ELR (cell line): ENCODE measurements at places on chromosomes 3 and 15.
A peak's percentile ranks its signal among the peaks of the same experiment; 100 is the strongest.

DNA sequence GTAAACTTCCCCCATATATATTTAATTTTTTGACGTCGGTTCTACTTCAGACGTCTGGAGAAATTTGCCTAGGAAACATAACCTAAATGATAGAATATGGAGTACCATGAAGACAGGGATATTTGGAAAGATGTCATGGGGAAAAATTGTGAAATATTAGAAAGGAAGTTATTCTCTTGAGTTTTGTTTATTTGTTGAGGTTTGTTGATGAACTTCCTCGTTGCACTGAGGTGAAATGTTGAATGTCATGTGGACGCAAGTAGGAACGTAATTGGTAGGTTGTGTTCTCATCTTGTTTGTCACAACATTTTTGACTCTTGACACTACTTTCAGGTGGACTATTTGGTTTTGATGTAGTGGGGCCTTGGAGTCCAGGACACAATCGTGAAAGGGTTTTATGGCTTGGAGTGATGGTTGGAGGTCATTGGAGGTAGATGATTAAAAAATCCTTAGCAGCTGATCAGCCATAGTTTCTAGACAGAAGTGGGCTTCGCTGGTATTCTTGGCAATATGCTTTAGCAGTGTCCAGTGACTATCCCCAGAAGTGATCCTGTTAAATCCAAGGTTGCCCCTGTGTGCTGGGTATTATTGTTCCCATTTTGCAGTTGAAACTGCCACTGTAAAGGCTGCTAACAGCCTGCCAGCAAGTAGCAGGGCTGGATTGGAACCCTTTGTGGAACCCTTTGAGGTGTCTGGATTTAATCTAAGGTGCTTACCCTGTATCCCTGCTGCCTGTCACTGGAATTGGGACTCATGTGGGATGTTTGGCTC, 1.5 kb downstream of the ABHD5 start:
- DNase-seq, result peak; percentile 12

GRCh38 chr15:51162865-51163762, 68.4 kb upstream of the TNFAIP8L3 start:
- peak; percentile 71 for DNase-seq

GRCh38 chr3:6771171-6771570, 89.7 kb upstream of the GRM7 start:
- DNase-seq, result no peak

GRCh38 chr3:135929670-135930069, 35.9 kb upstream of the PPP2R3A start:
- peak; percentile 9 for DNase-seq

DNA sequence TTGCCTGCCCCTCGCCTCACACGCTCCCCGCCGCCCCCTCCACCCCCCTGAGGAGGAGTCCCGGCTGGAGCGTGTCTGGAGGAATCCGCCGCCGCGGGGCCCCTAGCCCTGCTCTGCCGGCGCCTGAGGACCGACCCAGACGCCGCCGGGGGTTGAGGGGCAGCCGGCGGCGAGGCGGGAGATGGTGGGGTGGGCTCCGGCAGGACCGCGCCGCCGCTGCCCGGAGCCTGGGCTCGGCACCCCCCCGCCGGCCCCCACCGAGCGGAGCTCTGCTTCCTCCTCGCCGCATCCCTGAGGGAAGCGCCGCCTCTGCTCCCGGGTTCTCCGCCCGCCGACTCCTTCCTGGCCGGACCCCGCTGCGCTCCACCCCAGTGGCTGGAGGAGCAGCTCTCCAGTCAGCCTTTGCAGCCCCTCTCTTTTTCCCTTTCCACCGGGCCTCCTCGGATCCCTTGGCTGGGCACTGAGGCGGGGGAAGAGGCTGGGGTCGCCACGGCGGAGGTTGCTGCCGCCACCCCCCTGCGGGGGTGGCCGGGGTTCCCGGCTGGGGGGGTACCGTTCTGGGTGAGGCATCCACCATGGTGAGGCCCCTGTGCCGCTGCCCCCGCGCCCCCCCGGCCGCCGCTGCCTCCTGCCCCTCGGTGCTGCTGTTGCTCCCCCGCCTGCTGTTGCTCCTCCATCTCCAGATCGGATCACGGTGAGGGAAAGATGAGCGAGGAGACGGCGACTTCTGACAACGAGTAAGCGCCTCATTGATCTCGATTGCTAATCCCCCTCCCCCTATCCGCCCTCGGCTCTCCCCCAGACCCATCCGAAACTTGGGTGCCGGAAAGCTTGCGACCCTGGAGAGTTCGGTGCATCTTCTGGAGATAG, at the start of gene SPRED1:
Gene SPRED1 (plus strand): TSS at position 356 of the 870 bp plus-strand sequence. CDS start 350 bp downstream, at position 706.
- peak; percentile 64 for DNase-seq

GRCh38 chr3:60890226-60890625, 361.0 kb downstream of the FHIT start:
- DNase-seq, result no peak

GRCh38 chr15:92384381-92384780, 9.3 kb upstream of the ST8SIA2 start:
- no peak for DNase-seq

GRCh38 chr15:73784291-73784690, 31.1 kb upstream of the INSYN1 start:
- no peak for DNase-seq

DNA sequence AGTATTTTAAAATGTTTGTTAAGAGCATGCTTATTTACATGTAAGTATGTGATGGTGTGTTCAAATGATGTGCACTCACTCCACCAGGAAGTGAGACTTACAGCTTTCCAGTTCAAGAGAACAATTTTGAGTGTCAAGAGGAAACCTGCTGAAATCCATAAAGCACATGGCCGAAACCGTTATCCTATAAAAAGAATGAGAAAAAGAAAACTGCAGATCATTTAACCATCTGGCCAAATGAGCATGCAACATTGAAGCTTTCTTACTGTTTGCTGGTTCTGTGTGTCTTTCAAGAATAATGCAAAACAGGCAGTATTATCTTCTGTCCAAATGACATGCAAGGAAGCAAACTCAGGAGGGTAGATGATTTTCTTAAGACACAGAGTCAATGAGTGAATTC, 26.3 kb downstream of the GABRR3 start:
- no peak for DNase-seq

DNA sequence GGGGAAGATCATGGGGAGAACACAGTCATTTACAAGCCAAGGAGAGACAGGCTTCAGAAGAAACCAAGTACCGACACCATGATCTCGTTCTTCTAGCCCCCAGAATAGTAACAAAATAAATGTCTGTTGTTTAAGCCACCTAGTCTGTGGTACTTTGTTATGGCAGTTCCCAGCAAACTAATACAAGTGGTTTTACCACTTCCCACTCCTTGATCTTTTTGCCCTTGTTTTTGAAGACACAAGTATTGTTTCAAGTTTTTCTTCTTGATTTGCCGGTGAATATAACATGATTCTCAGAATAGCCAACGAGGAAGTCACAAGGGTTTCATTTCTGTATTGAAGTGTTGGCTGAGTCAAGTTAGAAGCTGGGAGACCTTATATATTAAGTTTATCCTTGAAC, 220.3 kb downstream of the SOX2 start:
- DNase-seq, result no peak

DNA sequence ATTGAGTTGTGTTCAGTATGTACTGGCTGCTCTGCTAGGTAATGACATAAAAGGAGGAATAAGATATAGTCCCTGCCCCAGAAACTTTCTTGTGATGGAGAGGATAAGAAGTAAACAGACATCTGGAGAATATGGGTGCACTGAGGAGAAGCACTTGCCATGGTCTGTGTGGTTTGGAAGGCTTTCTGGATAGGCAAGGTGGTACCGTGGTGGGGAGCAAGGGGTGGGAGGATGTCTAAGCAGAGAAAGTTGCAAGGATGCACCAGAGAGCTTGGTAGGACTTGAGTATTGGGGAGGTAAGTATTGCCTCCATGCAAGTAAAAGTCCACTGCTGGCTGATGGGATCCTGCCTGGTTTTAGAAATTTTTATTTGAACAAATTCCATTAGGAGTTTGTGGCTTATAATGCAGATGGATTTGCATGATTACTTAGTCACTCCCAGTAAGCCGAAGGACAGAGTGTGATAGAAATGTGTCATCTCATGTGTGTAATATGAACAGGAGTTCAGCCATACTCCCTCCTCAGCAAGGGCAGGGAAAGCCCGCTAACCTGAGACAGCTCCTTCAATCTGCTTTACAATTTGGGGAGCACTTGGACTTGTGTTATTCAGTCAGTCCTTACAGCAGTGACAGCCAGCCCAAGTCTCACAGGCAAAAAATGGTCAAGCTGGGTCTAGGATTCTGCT, 53.6 kb downstream of the CLSTN2 start:
- no peak for DNase-seq

GRCh38 chr3:185656321-185656840, 70.3 kb downstream of the SENP2 start:
- peak; percentile 98 for DNase-seq

DNA sequence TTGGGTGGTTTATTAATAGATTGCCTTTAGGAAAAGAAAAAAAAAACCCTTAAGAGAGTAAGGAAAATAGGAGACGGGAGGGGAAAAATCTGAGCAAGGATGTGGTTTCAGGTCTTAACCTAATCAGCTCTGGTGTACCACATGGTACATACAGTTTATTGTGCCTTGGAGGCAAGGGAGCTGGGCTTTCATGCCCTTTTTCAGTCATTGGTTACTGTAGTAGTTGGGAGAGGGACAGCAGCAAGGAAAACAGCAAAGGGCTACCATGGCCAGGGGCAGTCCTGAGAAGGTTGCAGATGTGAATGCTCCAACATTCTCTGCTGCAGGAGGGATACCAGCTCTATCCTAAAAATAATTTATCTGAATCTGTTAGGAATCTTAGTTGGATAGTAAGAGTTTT, 5.9 kb downstream of the CMC1 start:
- DNase-seq, result no peak

DNA sequence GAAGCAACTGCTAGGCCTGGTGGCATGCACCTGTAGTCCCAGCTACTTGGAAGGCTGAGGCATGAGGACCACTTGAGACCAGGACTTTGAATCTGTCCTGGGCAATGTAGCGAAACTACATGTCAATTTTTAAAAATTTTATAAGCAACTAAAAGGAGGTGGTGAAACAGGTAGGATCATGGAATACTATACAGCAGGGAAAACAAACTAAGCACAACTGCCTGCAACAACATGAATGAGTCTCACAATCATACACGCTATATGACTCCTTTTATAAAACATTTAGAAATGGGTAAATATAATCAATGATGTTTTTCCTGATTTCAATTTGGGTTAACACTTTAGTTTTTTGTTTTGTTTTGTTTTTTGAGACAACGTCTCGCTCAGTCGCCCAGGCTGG, 29.5 kb upstream of the CNBP start:
- no peak for DNase-seq

DNA sequence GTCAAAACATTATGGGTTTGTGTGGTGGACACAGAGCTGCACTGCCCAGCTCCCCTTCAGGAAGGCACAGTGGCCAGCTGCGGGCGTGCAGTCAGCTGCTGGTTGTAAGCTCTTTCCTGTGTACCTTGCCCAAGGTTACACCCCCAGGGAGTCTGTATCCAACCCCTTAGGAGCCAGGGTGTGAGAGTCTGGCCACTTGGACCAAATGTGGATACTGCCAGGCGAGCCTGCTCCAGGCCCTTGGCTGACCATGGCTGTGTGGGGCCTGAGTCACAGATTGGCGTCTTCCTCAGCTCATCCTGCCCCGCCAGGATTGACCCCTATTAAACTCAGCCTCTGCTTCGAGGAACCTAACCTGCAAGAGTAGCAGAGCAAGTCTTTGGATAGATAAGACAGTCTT, 56.9 kb downstream of the ABHD5 start:
- peak; percentile 79 for DNase-seq

DNA sequence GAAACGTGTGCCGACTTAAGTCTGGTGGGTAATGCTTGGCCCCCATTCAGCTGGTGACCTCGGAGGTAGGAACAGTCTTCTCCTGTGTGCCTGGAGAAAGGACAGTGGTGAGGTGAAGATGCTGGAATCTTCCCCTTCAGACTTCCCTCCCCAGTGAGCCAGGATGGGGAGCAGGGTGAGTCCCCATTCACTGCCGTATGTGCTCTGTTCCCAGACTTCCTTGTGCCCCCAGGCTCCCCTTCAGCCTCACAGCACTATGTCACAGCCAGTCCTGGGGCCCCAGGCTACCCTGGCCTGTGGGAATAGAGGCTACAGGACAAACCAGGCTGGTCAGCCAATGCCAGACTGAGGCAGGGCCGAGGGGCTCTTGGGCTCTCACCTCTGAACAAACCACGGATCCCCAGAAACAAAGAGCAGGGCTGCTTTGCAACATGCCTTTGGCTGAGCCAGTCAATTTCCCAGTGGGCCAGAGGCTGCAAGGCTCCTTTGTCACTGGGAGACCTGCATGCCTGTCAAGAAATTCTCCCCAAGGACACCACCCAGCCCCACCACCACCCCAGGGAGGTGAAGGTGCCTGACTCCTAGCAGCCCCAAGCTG, 31.8 kb upstream of the HHATL start:
- no peak for DNase-seq

- no peak for DNase-seq
These were observed 20.4 kb upstream of the SATB1 start for GRCh38 chr3:18445401-18446148.

- no peak for DNase-seq
These were observed 18.1 kb upstream of the ALDH1A3 start for GRCh38 chr15:100861511-100861991.

- peak; percentile 64 for DNase-seq
These were observed 791.6 kb upstream of the ARRDC4 start for GRCh38 chr15:97168704-97169475.

- no peak for DNase-seq
These were observed 1205.5 kb downstream of the ROBO1 start for GRCh38 chr3:78562328-78562727.

DNA sequence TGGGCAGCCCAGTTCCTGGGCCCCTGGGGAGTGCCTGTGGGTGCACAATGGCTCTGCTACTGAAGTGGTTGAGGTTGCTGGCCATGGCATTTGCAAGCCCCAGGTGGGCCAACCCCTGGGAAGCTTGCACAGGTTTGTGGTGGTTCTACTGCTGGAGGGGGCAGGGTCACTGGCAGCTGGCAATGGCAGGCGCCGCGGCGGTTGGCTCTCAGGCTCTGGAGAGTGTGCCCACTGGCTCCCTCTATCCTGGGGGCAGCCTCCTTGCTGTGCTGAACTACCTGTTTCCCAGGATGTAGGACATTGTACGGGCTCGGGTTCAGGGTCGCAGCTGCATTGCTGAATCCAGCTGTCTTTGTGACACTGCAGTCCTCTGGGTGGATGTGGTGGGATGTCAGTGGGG, 180.2 kb upstream of the HES1 start:
- DNase-seq, result no peak

GRCh38 chr3:32951410-32951811, at the start of gene CCR4:
CCR4 (plus strand) TSS chr3:32951644; CDS start chr3:32953423, 1,779 bp downstream.
- no peak for DNase-seq

DNA sequence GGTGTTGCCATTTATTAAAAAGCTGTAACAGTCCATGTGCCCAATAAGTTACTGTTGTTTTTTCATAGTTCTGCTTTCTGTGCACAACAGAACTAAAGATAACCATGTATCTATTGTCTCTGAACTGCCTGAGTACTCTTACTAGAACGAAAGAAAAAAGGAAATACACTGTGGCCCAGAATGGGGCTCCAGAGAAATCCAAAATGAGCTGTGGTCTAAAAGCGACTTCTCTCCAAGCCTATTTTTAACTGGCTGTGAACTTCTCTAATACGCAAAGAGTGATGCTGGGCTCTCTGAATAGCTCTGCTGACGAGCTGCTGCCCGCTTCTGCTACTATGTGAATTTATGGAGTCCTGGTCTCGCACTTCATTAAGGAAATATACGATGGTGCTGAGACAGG, 56.2 kb upstream of the LPP start:
- no peak for DNase-seq
